Mammary epithelial cell (primary cell): ENCODE measurements at places on chromosomes 6 and 20. TPM values are rescaled to one million over a fixed set of nuclear protein-coding genes. Genes with fewer than 3 reads are reported as not detected.
A peak's percentile ranks its signal among the peaks of the same experiment; 100 is the strongest.

DNA sequence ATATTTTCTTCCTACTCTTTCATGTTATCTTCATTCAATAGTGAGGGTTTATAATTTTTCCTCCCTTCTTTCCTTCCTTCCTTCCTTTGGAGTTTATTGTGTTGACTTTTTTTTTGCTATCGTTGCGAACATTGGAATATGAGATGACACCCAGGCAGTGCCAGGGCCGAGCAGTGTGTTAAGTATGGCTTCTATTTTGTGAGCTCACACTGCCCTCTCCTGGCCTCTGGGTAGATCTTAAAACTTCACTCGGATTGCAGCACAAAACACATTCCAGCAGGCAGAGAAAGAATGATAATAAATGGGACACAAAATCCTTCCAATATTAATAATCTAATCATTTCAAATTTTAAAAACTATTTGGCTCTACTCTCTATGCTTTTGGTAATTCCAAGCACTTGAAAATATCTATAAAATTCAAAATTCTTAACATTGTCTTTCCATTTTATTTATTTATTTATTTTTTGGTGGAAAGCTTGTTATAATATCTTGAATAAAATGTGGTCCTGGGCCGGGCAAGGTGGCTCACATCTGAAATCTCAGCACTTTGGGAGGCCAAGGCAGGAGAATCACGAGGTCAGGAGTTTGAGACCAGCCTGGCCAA is 147.4 kb upstream of the OLIG3 start:
- DNase-seq = peak; percentile 57

DNA sequence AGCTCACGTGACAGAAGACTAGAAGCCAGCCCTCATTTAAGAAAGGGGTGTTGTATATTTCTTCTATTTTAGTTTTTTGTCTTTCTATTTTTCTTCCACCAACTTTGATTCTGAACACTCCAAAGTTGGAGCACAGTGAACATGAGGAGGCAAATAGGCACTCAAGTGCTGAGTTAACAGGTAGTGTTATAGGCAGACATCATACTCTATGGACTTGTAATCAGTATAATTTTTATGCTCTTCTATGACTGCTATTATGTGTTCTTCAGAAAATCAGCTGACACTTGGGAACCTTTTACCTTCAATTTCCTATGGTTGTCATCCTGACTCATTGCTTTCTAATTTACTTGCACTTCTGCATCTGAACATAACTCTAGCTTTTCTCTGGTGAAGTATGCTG is 396.3 kb upstream of the EYS start:
- no peak for DNase-seq

DNA sequence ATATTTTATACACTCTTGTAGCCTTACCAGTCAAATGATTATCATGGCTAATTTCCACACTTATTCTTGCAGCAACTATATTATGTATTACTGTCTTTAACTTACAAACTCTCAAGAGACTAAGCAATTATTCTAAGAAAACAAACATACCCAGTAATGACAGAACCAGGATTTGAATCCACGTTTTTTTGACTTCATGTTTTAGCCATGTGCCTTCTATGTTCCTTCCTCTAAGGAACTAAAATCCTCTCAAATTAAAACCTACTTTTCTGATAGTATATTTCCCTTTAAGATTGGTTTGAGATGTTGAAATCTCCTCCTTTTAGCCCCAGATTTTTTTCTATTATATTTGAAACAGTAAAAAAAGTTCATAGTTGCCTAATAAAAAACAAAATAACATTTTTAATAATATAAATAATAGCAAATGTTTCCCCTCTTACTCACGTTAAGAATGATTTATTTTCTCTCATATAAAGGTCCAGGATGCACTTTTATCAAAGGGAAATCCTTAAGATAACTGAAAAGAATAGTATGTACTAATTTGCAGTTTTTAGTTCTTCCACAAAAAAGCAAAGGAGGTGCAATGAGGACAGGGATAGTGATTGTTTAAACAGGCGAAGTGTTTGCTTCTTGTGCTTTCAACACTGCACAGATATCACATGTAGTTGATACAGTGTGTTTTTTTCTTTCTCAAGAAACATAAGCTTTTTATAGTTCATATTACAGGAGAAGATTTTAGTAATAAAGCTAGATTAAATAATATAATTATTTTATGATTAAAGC is 54.0 kb downstream of the VTA1 start:
- no peak for DNase-seq

GRCh38 chr6:69868961-69869360 is 2.6 kb downstream of the COL19A1 start:
- DNase-seq = no peak

DNA sequence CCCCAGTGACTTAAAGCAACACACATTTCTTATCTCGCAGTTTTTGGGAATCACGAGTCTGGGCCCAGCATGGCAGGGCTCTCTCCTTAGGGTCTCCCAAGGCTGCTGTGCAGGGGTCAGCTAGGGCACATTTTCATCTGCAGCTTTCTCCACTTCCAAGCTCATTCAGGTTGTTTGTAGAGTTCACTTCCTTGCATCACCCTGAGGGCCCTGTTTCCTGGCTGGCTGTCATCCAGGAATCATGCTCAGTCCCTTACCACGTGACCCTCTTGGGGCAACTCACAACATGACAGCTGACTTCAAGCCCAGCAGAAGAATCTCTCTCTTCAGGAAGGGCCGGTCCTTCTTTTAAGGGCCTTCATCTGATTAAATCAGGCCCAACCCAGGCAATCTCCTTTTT is 21.3 kb downstream of the SNAP25 start:
- peak; percentile 50 for DNase-seq

The GPX5 gene
- total RNA-seq = not detected

DNA sequence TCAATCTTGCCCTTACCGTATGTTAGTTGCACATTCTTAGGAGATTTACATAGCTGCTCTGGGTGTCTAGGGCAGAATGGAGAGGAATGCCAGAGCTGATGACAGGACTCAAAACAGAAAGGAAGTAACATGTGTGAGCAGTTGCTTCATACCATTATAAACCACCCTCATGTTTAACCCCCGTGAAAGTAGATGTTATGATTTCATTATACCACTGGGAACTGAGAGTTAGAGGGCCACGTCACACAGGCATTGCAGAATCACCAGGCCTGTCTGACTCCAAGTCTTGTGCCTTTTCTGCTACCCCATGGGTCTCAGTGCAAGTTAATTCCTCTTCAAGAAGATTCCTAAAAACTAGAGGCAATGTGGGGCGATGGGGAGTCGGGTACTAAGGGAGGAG is 23.5 kb upstream of the SIM1 start:
- DNase-seq = no peak

GRCh38 chr20:44223721-44224120 is 13.2 kb upstream of the OSER1 start:
- DNase-seq = no peak

DNA sequence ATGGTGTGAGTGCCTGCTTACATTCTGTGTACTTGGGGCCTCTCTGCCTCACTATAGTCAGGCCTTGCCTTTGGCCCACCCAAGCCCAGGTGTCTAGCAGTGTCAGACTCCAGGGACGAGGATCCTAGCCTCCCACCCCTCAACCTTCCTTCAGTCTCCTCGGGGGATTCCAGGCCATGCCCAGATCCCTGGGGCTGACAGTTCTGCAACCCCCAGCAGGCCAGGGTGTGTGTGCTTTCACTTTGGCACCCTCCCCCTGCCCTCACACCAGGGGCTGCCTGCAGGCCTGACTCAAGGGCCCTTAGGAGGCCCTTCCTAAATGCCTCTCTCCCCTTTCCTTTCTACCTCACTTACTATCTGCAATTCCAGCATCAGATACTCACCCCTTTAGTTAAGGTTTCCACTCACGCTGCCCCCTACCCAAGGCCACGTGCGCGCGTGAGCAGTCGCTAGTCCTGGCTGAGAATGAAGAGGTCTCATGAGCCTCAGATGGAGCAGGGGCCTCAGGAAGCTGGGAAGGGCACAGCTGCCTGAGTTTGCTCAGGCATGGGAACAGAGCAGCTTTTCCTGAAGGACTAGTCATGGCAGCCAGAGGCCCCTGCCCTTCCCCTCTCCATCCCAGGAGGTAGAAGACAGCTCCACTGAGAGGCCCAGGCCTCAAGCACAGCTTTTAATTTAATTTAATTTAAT is 859 bp upstream of the CLPS start:
- no peak for DNase-seq

DNA sequence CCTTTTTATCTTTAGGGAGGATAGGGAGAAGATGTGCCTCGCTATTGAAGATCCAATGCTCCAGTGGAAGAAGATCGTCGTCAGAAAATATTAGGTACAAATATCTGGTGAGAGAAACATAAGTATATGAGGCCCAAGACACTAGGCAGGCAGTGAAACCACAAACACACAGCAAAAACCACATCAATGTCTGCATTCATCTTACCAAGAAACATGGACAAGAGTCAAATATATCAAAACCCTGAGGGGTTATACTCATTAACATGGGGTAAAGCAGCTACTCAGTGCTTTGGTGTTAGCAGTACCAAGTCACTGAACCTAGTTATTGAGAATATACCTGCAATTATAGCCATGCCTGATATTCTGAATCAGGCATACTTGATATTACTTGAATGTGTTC is 101.4 kb upstream of the FAM184A start:
- DNase-seq = peak; percentile 11

GRCh38 chr6:52536424-52536916 is 40.4 kb downstream of the TRAM2 start:
- DNase-seq = no peak

GRCh38 chr20:44268802-44269201 is 21.7 kb downstream of the GDAP1L1 start:
- DNase-seq = no peak

DNA sequence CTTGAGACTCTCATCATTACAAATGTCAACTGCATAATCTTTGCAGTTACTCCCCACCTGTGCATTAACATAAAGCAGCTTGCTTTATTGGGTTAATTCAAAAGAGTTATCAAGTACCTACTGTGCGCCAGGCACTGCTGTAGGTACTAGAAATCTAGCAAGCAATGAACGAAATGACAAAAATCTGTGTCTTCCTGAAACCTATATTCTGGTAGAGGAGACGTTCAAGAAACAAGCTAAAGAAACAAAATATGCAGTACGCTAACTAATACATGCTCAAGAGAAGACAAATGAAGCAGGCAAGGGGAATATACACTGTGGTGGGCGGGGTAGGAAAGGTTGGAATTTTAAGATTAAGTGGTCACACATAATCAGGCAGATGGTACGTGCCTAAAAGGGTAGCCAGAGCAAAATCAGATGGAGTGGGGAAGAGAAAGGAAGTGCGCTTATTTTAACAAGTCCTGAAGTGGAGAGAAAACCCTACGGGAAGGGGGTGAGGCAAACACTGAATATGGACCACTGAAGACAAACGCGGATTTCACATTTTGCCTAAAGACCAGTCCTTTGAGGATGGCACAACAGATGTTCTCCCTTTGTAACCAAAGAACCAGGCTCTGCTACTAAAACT is 1.2 kb downstream of the ELOVL2 start:
- DNase-seq = no peak

DNA sequence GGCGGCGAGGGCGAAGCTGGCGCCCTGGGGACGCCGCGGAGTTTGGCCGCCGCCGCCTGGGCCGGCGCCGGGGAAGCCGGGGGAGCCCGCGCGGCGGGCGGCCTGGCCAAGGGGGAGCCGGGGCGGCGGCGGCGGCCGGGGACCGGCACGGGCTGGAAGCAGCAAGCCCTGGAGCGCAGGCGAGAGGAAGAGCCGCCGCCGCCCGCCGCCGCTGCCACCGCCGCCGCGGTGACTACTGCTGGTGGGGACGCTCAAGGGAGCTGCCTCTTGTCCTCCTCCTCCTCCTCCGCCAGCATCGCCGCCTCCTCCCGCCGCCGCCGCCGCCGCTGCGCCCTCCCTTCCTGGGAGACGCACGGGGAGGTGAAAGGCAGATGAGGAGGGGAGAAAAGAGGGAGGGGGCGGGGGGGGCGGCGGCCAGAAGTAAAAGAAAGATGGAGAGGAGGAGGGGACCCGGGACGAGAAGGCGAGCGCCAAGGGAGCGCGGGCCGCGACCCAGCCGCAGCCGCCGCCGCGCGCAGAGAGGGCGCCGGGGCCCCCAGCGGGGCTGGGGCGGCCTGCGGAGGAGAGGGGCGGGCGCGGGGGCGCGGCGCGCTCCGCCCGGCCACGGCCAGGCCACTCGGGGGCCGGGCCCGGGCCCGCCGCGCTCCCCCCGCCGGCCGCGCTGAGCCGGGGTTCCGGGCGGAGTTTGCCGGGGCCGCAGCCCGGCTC is 846 bp downstream of the PDE10A start:
- no peak for DNase-seq

DNA sequence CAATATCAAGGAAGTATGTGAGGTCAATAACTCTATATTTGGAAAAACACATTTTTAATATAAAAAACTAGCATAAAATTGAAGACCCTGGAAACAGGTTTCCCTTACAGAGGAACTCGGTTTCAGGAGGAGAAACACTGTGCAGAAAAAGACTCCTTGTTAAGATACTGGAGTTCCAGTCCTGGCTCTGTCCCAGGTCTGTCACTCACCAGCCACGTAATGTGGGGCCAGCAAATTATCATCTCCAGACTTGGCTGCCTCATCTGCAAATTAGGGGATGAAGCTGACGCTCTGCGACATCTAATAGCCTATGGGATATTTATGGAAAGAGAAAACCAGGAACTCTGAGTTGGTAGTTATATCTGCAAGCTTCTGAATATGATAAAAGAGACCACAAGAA is 702.7 kb downstream of the EPHA7 start:
- DNase-seq = no peak

- DNase-seq = peak; percentile 95
Observed at GRCh38 chr6:41286544-41287346, at the start of gene TREM1. TSS of gene TREM1 (minus strand) at chr6:41286682. CDS start at chr6:41286655, 27 bp downstream.

- no peak for DNase-seq
Observed at GRCh38 chr6:158826819-158827501, 7.8 kb upstream of the EZR start.

GRCh38 chr6:158775832-158776231 is 43.3 kb downstream of the EZR start:
- no peak for DNase-seq

DNA sequence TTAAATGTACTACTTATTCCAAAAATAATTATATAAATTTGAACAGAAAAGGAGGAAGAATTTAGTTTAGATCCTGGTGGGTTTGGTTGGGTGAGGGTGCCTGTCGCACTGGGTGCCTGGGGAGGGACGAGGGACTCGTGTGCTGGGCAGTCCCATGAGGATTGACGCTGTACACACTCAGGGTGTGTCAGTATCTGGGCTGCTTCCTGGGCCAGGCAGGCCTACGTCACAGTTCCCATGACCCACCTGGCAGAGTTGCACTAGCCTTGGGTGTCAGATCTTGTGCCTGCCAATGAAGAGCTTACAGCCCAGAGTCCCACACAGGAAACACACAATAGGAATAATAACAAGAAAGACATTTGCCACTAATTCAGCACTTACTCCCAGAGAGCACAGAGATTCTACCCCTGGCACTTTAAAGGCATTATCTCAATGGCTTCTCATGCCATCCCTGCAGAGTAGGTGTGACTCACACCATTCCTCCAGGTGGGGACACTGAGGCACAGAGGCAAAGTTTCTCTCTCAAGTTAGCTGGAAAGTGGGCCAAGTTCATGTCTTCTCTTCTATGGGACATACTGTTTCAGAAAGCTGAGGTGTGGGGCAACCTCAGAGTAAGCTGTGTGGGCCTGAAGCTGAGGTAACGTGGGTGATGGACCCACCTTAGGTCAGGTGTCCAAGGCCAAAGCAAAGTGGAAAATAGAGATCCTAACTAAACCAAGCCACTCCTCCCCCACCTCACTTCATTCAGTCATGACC is 1.3 kb upstream of the SDCBP2 start:
- DNase-seq = no peak

The PRL gene
- not detected in 2 replicates for total RNA-seq

The CDSN gene
- 1.2 TPM for total RNA-seq

- DNase-seq = no peak
Observed at GRCh38 chr20:1338096-1338495, 9.2 kb upstream of the SDCBP2 start.

GRCh38 chr20:54004445-54004844 is 65.9 kb downstream of the BCAS1 start:
- DNase-seq = peak; percentile 1

GRCh38 chr6:120764312-120764711 is 570.0 kb downstream of the TBC1D32 start:
- DNase-seq = peak; percentile 26
